ENCODE measurements at places on chromosomes 16 and 17.

DNA sequence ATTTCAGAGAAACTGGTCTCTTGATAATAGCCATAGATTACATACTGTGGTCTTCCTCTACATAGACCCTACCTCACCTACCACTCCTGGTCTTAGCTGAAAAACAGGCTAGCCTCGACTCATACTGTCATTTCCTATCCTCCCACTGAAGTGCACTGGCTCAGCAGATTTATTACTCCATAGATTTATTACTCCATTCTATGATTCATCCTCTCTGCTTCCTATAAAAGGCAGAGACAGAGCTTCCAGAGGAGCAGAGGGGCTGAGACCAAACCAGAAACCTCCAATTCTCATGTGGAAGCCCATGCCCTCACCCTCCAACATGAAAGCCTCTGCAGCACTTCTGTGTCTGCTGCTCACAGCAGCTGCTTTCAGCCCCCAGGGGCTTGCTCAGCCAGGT is at the start of gene CCL7:
CCL7 (plus strand) TSS at position 253 of the 400 bp plus-strand sequence; CDS start at position 323, 70 bp downstream.
- DNase-seq, result no peak

GRCh38 chr17:64291268-64291851 is 28.3 kb upstream of the TEX2 start:
- no peak for DNase-seq

DNA sequence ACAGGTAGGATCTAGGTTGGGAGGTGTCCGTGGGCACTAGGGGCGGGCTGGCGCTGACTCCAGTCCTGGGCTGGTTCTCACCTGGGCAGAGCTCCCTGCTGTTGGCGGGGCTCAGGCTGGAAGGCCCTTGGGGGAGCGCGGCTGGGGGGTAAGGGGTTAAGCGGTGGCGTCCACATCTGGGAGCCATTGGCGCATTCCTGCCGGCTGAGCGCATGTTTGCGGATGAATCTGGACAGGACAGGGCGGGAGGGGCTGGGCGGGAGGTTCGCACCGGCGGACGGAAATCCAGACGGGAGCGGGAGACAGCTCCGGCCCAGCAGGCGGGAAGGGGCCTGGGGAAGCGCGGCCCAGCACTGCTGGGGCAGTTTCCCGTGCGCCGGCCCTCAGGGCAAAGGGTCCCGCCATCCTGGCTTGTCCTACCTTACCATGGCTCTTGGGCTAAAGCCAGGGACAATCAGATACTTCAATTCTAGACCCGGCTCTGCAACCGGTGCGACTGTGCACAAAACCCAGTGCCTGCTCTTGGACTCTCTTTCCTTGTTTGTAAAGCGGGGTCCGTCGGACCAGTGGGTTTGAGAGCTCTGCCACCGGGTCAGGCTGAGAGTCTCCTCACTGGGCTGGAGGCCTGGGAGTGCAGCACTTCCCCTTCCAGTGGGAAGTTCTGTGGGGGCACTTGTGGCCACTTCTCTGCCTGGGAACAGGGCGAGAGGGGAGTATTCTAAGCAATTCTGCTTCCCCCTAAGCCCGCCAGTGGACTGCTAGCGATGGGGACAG is 7.8 kb downstream of the RARA start:
- DNase-seq, result no peak

DNA sequence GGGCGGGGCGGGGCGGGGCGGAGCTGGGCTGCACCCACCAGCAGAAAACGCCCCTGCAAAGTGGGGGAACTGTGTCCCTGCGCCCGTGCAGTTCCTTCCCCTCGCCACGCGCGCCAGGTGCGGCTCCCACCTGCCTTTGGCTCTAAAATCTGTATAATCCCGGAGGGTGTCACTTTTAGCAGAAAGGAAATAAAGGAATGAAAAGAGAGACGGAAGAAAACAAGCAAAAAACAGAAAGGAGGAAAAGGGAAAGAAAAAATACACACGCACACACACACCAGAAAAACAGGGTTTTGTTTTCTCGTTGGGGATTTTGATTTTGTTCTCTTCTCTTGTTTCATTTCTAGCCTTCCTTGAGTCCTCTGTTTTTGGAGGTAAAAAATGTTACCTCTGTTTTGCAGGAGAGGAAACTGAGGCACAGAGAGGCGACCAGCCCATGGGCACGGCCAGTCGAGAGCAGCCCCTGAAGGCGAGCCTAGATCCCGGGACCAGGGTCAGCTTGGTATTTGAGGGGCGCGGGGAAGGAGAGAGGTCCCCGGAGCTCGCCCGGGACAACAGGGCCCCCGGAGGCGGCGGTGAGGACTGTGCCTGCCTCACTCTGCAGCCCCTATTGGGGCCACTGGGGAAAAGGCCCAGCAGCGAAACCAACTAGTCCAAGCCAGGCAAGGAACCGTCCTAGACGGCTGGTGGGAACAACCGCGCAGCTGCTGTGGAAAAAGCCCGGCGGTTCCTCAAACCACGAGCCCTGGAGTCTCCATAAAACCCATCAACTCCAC is 594 bp upstream of the CARHSP1 start:
- DNase-seq, result no peak

Data from NCI-H1694 treated with DMSO at 0.1 percent for 48 hours (cell line).